RKO (cell line): ENCODE measurements at places on chromosomes 16 and 17.

DNA sequence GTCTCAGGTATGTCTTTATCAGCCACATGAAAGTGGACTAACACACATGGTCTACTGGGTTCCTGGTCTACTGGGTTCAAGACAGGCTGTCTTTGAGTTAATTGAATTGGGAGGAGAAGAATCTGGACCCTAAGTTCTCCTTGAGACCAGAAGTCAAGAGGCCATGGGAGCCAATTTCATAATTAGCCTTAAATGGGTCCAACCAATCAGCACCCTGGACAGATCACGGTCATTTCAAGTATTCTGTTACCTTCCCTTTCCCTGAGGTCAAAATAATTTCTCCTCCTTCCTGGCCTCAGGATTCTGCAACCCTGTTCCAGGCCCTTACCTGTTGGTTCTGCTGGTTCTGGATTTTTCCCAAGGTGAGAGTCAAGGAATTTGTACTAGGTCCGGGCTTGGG, 23.8 kb downstream of the OSBPL7 start:
- peak; percentile 35 for DNase-seq

DNA sequence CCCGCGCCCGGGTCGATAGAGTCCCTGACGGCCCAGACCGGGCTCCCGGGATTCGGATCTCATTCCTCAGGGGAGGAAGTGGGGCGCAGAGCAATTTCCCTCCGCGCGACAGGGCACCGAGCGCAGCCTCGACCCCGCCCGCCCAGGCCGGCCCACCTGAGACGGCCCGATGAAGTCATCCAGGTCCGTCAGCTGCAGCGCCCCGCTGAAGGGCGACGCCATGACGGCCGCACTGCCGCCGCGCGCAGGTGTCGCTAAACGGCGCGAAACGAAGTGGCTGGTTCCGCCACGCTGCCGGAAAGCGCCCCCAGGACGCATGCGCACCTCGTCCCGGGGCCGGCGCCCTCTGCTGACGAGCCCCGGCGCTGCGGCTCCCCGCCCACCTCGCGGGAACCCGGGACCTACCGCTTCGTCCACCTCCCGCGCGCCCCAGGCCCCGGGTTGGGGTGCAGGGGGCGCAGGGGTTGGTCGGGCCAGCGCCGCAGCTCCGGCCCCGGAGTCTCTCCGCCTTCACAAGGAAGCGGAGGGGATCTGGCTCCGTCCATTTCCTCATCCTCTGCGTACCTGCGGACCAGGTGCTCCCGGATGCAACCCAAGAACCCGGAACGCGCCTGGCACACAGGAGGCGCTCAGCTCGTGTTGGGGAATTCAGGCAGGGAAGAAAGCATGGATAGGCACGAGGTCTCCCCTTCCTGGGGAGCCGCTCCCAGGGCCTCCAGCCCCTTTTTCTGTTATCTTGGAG, at the start of gene CIAO3:
TSS of gene CIAO3 (minus strand) at position 234 of the 742 bp plus-strand sequence. CDS start at position 222, 12 bp downstream.
- DNase-seq = peak; percentile 92

GRCh38 chr17:50708050-50709000, 611 bp upstream of the ANKRD40 start:
- DNase-seq = peak; percentile 58

- no peak for DNase-seq
Observed at GRCh38 chr16:55872130-55872529, 3.0 kb downstream of the CES5A start.

- no peak for DNase-seq
Observed at GRCh38 chr16:85422196-85422631, 190.9 kb upstream of the GSE1 start.

- DNase-seq = no peak
Observed at GRCh38 chr17:44210342-44211192, 8.9 kb downstream of the UBTF start.

DNA sequence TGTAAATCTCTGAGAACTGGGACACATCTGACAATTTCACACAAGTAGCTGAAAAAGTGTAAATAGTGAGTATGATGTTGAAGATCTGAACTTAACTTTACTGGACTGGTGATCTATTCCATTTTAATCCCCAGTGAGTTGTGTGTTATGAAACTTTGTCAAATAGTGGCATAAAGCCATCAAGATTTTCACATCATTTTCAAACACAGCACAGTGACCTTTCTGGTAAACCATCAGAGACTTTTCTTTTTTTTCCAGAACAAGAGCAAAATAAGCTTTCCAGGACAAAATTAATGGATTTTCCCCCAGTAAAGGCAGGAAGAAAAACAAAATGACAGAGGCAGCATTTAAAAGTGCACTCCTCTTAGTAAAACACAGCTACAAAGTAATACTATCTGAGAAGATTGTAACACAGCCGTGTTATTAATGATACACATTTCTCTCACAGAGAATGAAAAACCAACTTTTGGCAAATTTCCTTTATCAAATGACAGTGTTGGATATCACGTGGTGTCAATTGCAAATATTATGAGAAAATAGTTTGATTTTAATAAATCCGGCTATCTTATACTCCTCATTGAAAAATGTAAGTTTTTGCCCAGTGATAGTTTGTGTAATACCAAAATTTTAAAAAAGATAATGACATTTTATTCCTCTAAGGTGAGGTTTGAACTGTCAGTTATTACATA, 16.8 kb upstream of the COL1A1 start:
- DNase-seq = no peak

- DNase-seq = no peak
Observed at GRCh38 chr16:53756275-53756996, 52.5 kb downstream of the FTO start.

DNA sequence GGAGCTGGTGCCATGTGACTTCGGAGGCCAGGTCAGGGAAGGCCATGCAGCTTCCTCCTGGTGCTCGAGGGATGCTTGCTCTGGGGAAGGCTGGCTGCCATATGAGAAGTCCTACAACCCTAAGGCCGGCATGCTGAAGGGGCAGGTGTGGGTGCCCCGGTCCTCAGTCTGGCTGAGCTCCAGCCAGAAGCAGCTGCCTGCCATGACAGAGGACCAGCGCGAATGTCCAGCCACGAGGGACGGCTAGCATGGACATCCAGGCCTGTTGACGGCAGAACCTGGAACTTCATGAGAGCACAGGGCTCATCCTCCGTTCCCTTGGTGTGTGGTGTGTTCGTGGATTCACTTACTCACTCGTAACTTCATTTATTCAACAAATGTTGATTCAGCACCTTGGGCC, 140.6 kb downstream of the IRF8 start:
- DNase-seq = no peak

DNA sequence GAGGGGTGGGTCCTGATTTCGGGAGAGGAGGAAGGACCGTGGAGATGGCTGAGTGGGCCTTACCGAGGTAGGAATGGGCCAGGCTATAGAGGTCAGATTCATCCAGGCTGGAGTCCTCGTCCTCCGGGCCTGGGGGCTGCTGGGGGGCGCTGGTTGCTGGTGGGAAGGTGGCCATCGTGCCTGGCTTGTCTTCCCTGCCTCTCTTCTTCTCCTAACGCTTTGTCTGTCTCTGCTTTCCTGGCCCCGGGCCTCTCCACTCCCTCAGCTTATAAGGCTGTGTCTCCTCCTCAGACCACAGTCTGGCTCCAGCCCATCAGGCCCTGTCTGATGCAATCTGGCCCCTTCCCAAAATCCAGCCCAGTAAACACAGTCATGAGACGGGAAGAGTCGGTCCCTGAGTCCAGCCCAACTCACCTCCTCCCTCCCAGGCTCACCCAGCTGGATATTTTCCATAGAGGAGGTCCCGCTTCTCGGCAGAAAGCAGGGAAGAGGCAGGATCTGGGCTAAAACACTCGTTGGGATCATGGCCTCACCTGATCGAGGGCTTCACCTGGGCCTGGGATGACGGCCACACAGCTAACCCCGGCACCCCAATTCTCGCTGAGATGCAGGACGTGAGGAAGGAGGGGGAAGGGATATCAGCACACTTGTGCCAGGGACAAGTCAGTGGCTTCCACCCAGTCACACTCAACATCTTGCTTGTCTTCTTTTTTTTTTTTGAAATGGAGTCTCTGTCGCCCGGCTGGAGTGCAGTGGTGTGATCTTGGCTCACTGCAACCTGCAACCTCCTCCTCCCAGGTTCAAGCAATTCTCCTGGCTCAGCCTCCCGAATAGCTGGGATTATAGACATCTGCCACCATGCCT, at the start of gene NUPR1:
TSS of gene NUPR1 (minus strand) at position 242 of the 864 bp plus-strand sequence. CDS start at position 175, 67 bp downstream.
- DNase-seq = peak; percentile 26

DNA sequence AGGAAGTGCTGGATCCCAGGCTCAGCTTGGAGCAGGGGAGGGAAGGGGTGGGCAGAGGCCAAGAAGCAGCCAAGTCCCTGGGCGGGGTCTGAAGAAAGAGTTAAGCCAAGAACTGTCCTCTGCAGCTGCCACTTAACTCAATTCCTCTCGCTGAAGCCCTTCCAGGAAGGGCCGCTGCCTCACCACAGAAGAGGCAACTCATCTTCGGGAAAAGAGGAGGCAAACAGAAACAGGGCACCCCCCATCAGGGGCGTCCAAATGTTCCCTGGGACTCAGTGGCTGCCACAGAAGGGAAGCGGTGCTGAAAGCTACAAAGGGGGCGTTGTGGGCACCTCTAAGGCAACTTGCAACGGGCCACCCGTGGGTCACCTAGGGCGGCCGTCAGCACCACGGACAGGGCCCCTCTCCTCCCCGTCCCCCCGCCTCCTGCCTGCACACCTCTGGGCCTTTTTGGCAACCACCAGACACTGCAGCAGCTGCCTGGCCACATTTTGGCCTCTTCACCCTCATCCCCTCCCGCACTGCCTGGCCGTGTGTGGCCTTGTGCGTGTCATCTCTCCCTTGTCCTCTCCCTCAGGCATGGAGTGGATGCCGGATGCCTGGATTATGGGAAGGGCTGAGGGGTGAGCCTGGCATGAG, 2.5 kb downstream of the TLCD3B start:
- DNase-seq = peak; percentile 36

DNA sequence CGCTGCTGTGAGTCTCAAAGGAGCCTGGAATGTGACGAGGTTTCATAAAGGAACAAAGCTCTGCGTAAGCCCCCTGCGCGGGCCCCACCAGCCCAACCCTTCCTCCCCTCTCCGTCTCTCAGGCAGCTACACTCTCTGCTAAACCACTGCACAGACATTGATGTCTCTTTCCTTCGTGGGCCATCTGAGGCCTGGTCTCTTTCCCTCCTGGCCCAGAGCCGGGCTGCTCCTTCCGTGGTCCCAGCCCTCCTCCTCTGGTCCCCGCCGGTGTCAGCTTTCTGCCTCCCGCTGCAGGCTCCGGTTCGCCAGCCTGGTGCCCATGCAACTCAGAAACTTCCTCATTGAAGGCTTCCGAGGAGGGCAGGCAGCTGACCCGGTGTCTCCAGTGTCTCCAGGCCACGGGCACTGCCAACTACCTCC, 7.4 kb downstream of the SCARF1 start:
- no peak for DNase-seq

DNA sequence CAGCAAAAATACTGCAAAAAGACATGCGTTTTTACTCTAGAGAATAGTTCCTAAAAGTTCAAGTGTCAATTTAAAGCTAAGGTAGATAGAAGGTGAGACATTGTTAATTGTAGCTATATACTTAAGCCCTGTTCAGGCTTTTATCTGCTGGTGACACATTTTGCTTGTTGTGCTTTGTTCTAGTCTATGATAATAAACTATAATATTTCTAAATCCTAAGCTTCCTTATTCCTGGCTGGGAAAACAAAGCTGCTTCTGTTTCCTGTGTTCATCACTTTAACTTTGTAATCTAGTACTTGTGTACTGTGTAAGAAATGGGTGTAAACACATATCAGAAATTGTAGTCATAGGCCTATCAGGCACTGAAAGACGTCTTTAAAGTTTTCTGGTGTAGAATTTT, 77.3 kb downstream of the EFCAB13 start:
- no peak for DNase-seq

- no peak for DNase-seq
Observed at GRCh38 chr17:67434061-67434525, 57.0 kb downstream of the PITPNC1 start.

- no peak for DNase-seq
Observed at GRCh38 chr16:28616636-28617035, 6.8 kb upstream of the SULT1A1 start.

DNA sequence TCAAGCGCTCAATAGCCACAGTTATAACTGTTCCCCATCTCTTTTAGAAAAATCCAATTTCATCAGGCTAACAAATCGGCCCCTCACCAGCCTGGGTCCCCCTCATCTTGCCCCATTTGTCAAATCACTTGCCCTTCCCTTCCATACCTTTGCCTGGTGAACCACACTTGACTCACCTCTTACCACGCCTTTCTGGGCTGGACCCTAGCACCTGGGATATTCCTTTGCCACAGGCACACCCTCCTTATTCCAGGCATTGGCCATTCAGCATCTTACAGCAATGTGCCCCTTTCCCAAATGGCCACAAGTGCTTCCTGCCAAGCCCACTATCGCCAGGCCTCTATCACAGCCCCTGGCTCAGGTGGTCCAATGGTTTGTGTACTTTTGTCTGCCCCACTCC, 14.9 kb downstream of the CMTM4 start:
- no peak for DNase-seq

- no peak for DNase-seq
Observed at GRCh38 chr16:24218299-24218698, 37.8 kb upstream of the CACNG3 start.

DNA sequence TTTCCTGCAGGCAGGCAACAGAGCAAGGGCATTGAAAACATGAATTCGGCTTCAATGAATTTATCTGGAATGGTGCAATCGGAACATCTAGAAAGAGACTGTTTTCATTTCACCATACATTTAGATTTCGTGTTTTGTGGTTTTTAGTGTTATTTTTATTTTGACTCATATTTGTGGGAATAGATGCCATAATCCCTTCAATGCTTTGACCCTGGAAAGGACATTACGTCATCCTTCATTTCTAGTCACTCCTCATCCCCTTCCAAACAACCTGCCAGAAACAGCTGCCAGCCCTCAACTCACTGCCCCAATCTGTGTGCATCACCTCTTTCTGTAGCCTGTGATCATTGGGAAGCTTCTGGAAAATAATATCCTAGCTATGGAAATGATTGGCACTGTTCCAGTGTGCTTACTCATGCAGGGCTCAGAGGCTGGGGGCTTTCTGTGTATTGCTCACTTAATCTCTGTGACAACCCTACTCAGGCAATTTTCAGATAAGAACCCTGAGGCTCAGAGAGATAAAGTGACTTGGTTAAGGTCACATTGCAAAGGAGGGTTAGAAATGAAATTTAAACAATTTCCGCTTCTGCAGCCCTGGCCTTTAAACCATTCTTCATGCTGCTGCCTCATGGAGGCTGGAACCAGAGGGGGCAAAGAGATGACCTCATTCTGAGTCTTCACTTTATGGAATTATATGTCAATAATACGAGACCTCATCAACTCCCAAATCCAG, 9.5 kb upstream of the KSR1 start:
- peak; percentile 45 for DNase-seq

DNA sequence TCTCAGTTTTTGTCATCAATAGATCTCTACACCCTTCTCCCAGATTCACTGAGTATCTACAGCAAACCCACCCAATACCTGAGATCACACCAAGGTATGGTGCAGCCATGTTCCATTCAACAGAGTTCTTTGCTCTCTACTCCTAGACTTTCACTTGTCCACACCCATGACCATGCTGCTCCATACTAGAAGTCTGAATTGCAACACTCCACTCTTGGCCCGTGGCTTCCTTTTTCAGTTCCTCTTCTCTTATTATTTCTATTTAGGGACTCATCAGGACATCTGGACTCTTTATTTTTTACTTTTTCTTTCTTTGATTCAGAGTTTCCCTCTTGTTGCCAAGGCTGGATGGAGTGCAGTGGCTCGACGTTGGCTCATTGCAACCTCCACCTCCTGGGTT, 37.1 kb downstream of the YWHAE start:
- no peak for DNase-seq
